Stimulated activated CD4-positive, alpha-beta T cell treated with anti-CD3 and anti-CD28 coated beads, Interleukin-12 subunit alpha, Interleukin-12 subunit beta, amount 100 ng/mL, for 48 hours (primary cell): ENCODE measurements at places on chromosomes 13 and 19.

DNA sequence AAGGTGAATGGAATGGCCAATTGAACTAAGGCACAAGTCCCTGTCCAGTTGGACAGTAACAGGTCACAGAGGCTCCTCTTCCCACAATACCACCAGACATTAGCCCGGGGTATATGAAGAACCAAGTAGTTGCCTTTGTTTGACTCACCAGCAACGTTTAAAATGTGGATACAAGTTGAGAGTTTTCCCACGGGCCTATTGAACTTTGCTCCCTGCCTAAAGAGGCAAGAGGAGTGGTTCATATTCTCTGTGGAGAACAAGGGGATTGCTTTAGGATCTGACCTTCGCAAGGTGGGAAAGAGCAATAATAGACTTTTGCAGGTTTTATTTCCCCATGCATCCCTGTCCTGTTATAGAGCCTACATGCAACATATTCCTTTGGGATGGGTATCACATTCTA, 177.2 kb downstream of the POU4F1 start:
- DNase-seq, result no peak

DNA sequence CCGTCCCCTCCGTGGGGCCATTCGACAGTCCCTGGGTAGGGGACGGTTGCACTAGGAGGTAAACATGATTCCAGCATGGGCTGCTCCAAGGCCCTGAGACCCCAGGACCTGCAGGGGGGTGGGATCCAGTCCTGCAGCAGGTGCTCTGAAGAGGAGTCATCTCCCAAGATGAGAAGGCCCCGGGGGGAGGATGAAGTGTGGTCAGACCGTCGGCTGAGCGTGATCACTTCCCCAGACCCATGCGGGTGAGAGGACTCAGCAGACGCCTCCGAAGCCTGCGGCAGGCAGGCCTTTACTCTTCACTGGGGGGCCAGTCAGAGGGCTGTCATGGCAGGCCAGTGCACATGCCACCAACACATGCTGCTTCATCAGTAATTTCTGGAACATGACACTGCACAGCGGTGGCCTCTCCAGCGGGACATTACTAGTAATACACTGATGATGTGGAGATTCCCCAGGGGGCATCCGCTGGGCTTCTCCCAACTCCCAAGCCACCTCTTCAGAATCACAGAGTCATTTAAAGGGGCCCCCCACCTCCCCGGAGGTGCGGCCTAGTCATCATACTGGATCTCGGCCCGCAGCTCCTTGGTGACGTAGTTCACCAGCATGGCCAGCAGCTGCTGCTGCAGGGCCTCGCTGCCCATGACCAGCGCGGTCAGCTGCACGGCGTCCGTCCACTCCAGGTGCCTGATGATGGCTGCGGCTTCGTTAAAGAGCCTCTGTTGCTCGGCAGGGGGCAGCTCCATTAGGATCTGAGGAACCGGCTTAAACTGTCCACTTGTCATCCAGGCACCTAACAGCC, 12.7 kb downstream of the C19orf12 start:
- no peak for DNase-seq

DNA sequence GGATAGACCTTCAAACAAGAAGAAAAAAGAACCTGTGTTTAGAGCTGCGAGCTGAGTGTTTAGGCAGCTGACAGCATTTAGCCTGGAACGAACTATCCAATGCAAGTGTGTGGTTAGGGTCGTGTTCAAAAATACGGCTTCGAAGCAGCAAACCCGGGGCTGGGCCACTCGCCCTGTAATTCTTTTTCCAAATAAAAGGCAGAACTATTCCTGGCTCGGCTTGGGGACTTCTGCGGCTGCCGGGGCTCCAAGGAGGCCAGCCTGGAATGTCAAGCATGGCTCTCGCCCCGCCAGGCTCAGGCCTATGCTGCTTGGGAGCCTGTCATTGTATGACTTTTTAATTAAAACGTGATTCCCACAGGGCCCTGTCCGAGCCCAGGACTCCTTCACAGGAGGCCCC, 51.7 kb upstream of the KLF2 start:
- DNase-seq, result no peak

GRCh38 chr13:22929381-22930126, 251.2 kb upstream of the SGCG start:
- no peak for DNase-seq
